CD4-positive, alpha-beta T cell treated with Interleukin-17A for 1 hour (primary cell): ENCODE measurements at places on chromosomes 5 and 9.

DNA sequence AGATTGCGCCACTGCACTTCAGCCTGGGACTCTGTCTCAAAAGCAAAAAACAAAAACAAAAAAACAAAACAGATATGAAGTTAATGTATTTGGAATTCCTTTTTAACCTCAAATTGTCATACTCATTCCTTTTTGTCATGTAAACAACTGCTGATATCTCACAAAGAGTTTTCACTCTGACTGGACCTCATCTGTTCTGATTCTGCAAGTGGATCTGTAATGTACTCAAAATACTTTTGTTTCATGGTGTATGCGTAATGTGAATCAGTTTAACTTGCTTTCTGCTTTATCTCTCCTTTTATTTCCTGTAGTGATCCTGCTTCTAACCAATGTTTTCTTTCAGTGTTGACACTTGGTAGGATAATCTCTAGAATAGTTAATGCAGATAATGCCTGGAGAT is 106.7 kb downstream of the FOCAD start:
- no peak for DNase-seq

DNA sequence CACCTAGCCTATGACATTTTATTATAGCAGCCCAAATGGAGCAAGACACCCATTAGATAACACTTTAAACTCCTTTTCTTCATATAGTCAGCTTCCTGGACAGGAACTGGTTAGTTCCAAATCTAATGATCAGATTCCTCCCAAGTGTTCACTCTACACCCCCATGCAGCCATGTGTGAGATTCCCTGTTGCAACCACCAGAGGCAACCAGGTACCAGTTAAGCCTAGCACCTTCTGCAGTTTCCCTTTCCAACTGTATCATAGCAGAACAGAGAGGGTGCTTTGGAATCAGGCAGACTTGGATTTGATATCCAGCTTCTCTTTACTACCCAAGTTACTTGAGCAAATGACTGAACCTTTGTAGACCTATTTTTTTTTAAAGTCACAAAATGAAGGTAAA is 296.6 kb upstream of the PCSK5 start:
- no peak for DNase-seq

GRCh38 chr9:99726758-99727157 is 94.9 kb upstream of the NR4A3 start:
- DNase-seq: no peak

DNA sequence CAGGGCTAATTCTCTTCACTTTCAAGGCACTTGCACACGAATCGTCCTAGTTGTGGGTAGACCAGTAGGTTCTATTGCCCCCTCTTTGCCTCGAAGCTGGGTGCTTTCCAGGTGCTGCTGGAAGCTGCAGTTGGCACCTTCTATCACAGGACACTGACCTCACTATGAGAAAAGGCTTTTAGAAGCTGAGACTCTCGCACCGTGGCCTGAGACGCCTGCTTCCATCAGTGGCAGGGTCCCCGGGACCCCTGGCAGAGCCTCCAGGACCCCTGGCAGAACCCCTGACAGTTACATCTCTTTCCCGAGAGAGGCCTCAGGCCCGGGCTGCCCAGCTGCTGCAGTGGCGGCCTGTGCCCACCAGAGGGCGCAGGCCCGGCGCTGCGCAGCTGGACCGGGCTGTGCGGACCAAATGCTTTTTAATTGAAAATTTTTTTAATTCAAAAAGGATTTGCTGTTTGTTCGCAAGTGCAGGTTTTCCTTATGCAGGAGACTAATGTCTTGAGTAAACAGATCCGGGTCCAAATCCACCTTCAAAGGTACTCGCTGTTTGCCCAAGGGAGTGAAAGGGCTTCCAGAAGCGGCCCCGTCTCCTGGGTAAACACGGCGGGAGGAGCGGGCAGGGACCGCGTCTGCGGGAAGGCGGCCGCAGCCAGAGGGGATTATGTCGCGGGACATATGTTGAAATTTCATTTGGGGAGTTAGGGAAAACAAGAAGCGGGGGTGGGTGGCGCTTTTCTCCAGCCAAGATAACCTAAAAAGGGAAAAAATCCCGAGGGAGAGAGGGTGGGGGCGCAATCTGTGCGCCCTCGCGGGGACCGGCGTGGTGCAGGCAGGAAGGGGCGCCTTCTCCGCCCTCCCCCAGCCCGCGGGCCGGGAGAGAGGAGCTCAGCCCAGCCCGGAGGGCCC is 114.5 kb upstream of the LMX1B start:
- DNase-seq: peak; percentile 49

DNA sequence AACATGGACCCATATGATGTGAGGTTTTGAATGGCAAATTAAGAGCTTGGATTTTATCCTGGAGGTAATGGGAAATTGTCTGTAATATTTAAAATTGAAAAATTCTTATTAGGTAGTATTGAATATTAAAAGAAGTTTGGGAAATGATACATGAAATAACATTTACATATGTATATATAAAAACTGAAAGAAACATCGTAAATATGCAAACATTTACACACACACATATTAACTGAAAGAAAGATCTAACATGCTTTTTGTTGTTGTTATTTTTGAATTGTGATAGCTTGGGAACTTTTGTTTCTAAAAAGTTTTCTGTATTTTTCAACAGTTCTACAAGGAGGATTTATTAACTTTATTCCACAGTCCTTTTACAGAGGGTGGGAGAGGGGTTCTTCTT is 82.8 kb upstream of the ITGA2 start:
- no peak for DNase-seq

DNA sequence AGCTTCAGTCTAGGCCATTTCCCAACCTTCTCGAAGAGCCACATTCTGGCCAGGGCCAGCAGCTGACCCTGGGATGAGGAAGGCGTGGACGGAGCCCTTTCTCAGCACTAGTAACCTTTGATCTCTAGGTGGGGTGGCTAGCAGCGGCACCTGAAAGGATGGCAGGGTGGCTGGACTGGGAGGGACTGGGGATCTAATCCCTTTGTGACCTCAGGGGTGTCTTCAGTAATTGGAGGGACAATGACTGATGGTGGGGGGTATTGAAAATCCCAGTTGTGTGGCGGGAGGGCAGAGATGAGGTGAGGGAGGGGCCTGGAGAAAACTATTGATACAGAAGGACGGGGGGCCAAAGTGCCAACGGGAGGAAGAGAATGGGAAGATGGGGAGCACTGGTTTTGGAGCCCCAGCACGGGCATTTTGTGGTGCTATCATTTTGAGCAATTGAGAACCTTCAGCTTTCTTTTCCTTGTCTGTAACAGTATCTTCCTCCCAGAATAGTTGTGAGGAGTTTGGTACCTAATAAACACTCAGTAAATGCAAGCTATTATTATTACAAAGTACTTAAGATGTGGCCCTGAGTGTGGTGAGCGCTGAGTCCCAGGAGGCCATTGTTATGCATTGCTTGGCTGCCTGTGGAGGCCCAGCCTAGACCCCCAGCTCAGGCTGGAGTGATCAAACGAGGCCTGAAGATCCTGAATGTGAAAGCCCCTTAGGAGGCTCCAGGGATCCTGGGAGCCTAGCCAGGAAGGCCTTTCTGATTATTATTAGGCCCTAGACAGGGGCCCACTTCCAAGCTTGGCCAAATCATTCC is 37.3 kb upstream of the UBE2D2 start:
- no peak for DNase-seq

GRCh38 chr5:52888363-52888762 is 100.6 kb downstream of the ITGA1 start:
- no peak for DNase-seq

DNA sequence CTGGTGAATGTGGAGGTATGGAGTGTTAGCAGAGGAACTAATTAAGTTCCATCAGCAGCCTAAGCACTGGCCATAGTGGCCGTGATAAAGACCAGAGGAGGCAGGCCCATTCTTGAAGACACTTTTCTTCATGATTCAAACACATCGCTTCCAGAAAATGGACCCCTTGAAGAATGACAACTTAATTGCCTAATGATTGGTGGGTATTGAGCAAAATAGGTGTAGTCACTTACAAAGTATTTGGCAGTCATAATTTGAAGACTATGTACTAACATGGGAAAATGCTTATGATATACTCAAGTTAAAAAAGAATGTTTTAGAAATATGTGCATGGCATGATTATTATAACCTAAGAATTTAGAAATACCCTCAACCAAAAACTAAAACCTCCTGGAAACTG is 44.8 kb downstream of the MEGF10 start:
- no peak for DNase-seq

- DNase-seq: no peak
These were observed 160.9 kb upstream of the DMAC1 start for GRCh38 chr9:7960320-7961050.

DNA sequence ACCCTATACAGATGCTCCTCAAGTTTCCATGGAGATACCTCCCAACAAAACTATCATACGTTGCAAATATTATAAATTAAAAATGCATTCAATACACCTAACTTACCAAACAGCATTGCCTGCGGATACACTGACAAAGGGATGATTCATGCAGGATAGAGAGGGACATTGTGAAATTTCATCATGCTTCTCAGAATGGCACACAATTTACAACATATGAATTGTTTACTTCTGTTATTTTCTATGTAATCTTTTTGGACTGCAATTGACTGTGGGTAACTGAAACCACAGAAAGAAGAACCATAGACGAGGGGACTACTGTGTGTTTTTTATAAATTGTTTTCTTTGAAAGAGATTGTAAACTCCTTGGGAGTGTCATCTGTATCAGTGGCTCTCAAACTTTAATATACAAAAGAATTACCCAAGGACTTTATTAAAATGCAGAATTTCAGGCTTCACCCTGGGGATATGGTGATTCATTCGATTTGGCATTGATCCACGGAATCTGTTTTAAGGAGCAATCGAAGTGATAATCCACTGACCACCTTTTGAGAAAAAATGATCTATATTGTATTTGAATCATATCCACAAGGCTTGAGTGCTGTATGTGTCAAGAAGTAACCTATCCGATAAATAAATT is 146.4 kb downstream of the SGCD start:
- DNase-seq: no peak

GRCh38 chr9:82584349-82584863 is 478.5 kb downstream of the RASEF start:
- DNase-seq: no peak

GRCh38 chr5:179963375-179963774 is 55.7 kb upstream of the TBC1D9B start:
- no peak for DNase-seq

GRCh38 chr5:79851391-79851863 is 139.6 kb downstream of the MTX3 start:
- DNase-seq: no peak

GRCh38 chr9:114450181-114450580 is 55.1 kb downstream of the WHRN start:
- no peak for DNase-seq
